HL-60 (cell line): ENCODE measurements at places on chromosomes 7 and 10.
A peak's percentile ranks its signal among the peaks of the same experiment; 100 is the strongest.

DNA sequence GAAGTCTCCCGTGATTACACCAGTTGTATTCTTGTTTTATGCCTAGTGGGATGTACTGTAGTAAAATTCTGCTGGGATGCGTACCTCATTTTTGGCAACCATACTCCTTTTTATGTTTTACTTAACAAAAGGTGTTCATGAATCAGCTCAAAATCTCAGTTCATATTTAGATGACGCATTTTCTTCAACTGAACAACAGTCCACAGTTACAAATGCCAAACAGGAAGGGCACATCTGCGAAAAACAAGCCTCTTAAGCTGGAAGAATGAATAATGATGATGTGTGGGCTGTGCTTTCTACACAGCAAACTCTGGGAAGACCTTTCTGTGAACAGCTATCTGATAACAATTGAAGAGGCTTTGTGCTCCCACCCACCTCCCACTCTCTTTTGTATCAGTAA is 68.4 kb upstream of the NRBF2 start:
- no peak for DNase-seq

DNA sequence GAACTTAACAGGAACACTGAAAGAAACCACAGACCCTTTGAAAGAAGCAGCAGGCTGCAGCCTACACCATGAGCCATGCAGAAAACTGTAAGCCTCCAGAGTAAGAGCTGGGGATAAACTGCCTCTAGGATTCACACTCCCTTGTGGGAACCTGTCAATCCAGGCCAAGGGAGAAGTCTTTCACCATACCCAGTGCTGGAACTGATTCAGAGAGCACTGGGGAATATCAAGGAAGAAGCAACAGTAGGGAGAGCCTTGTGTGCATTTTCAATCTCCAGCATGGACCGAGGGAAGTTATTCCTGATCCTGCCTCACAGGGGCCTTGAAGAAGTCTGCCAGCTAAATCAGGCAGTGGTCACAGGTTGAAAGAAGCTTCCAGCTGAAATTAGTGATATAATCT is 282.2 kb downstream of the AGMO start:
- no peak for DNase-seq

DNA sequence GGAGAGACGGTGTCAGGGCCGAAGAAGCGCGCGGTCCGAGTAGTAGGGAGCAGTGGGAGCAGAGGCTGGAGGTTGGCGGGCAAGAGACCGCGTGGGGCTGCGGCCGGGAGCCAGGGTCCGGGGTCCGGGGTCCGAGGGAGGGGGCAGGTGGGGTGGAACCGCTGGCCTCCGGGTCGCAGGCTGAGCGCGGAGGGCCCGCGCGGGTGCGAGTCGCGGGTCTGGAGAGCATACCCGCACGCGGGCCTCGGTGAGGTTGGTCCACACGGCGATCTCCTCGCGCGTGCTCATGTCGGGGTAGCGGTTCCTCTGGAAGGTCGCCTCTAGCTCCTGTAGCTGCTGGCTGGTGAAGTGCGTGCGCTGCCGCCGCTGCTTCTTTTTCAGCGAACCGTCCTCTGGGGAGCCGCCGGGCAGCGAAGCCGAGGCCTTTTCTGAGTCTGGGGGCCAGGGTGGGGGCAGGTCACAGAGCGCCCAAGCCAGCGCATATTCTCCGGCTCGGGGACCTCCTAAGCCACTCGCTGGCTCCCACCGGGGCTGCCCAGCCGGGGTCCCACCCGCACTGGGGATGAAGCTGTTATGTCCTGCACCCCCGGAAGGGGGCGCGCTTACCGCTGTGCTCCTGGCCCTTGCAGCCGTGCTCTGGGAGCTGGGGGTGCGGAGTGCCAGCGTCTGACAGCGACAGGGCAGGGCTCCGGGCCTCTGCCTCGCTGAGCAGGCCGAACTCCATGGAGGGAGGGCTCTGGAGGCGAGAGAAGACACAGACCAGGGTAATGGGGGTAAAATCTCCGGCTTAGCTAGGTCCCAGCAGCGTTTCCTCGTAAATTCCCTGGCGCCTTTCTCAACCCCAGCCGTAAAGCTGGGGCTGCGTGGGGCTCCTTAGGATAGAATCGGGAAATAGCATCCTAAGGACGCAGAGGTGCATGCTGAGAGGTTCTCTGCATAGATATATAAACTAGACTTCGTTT is 5.5 kb downstream of the ELOVL3 start:
- peak; percentile 76 for DNase-seq

- no peak for DNase-seq
Measured at GRCh38 chr10:93216341-93216985, 142.8 kb downstream of the CYP26A1 start.
